ENCODE measurements at places on chromosomes 2 and 18.

DNA sequence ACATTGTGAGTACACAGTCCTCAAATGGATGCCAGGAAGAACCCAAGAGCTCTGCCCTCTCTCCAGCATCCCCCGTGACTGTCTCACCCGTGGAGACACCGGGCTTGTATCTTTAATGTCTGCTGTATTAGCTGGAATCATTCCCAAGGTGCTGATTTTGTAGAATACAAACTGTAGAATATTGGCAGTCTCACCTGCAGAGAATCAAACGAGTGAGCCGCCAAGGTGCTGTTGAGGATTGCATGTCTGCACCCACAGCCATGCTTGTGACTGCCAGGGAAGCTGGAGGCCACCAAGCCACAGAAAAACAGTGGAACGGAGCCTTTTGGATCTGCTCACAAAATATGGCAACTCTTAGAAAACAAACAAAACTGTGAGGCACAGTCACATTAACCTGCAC is 37.5 kb downstream of the TMEM18 start:
- no peak for DNase-seq

DNA sequence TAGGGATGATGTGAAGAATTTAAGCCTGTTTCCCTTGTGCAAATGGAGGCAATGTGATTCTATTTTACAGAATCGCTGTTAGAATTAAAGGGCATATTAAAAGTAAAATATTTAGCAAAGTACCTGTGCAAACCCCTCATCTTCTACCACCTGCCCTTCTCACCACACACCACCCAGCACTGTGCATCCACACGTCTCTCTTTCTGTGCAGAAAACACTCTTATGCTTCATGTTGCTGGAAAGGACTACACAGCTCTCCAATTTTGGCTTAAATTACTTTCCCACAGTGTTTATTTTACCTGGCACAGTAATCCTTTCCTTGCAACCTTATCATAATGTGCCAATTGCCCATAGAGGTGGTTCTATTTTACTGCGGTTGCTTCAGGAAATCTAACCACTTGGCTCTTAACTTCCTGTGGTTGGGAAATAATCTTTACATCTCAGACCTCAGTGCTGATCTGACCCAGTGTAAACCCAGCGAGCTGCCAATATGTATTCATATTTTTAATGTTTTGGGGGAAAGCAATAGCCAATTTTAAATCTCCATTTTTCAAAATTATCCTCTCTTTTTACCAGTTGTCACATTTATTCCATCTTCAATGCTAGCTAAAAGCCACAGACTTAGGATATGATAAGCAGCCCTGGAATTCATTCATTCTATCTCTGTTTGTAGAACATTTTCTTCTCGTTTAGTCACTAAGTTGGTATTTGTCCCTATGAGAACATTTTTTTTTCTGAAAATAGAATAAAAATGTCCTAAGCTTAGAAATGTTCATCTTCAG is 250.9 kb downstream of the DSEL start:
- no peak for DNase-seq

DNA sequence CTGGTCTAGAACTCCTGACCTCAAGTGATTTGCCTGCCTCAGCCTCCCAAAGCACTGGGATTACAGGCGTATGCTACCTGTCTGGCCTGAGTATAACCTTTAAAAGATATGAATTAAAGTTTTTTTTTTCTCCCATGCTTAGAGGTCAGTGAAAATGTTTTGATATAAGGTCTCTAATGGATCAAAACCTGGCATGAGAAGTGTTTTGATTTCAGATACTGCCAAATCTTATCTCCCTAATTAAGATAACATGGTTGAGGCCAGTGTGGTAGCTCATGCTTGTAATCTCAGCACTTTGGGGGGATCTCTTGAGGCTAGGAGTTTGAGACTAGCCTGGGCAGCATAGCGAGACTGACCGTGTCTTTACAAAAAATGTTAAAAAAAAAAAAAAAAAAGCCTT is 41.2 kb downstream of the SNRPD1 start:
- no peak for DNase-seq

DNA sequence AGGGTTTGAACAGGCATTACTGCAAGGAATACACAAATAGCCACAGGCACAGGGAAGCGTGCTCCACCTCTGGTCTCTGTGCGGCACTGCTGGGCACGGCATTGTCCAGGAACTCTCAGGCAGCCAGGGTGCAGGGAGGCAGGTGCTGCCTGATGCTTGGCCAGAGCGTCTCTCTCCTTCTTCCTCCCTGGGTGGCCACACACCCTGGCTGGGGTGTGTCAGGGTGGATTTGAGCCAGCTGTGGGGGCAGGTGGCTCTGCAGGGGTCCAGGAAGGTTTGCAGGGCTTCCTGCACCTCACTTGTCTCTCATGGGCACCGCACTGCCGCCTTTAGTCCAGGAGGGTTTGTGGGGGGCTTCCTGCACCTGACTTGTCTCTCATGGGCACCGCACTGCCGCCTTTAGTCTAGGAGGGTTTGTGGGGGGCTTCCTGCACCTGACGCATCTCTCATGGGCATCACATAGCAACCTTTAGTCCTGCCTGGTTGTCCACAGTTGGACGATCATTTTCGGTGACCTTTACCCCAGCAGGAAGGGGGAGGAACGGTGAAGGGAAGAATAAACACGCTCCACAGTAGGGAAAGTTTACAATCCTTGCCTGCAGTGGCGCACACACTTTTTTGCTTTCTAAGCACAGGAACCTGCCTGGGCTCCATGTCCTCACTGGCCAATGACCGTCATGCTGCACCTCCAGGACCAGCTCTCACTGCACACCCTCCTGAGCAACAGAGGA is 332.9 kb downstream of the EIPR1 start:
- DNase-seq, result no peak

GRCh38 chr2:9883897-9884296 is 40.6 kb downstream of the TAF1B start:
- DNase-seq, result no peak

GRCh38 chr18:5980721-5981120 is 85.4 kb upstream of the TMEM200C start:
- DNase-seq, result no peak

DNA sequence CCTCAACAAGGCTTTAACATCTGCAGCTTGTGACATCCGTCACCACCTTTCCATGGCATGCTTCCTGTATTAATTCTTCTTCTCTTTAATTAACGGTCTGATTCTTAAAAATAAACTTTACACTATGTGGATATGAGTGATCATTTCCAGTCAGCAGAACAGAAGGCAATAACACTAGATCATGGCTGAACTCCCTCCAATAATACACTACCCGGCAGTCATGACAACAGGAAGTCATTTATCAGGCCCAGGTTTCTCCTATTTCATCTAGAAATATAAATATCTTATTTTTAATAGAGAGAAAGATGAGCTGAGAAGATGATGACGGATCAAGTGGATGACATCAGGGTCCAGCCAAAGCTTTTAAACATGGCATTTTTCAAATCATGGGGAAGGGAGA is 792.2 kb downstream of the SLC4A3 start:
- no peak for DNase-seq

Data from omental fat pad (tissue), 4 donors.